ENCODE measurements at places on chromosomes 11 and 22.

DNA sequence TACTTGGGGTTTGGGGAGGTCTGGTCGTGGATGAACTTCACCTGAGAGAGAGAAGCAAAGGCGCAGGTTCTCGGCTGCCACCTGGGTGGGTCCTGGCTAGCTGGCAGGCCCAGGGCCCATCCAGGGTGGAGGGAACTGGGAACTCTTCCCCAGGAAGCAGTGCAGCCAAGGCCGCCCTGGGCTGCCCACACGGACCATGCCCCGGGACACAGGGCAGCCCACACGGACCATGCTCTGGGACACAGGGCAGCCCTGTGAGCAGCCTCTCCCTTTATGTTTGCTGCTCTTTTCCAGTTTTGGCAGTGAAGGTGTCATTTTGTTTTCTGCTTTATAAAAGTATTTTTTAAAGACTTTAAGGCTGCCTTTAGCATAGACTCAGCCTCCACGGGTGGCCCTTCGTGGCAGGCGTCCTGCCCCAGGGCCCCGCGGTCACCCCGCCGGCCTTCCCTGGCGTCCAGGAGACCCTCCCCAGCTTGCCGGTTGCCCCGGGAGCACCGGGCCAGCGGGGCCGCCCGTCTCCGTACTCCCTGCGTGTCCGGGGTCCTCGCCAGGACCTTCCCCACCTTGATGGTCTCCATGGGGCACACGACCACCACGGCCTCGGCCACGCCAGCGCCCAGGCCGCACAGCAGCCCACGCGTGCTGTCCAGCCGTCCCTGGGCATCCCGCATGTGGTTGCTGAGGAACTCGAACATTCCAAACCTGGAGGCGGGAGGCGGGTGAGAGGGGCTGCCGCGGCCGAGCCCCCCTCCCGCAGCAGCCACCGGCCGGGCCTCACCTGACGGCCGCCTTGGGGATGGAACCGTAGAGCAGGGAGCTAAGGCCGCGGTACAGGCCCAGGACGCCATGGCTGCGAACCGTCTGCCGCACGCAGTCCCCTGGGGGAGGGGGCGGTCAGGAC is 1.1 kb downstream of the SLC25A1 start:
- DNase-seq = no peak

- no peak for DNase-seq
Observed at GRCh38 chr22:37500745-37501609, 14.8 kb upstream of the MFNG start.

- no peak for DNase-seq
Observed at GRCh38 chr11:14373941-14374646, 15.1 kb upstream of the RRAS2 start.

DNA sequence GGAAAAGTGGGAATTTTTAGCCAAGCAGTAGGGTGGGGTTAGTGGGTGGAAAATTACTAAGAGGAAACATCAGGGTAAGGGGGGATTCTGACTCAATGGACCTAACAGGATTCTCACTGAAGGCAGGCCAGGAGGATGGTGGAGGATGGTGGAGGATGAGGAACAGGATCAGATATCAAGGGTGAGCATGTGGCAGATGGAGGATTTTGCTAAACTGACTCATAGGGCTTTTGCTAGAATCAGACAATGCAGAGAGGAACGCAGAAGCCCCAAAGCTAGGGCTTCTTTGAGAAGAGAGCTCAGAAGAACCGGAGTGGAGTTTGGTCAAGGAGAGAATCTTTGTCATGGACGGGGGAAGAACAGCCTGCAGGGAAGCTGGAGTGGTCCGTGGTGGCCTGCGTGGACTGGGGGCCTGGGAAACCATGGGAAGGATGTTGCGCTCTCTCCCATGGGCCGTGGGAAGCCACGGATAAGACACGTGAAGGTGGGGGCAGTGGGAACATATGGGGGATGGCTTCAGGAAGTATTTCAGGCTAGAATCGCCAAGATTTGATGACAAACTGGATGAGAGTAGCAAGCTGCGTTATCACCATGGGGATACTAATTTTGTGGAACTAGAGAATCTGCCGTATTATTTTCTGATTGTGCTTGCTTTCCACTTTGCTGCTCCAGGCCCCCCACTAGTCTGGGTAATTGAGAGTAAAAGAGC is 165.2 kb downstream of the LDLRAD3 start:
- DNase-seq = no peak

- no peak for DNase-seq
Observed at GRCh38 chr22:20526628-20527355, 19.4 kb downstream of the MED15 start.

- no peak for DNase-seq
Observed at GRCh38 chr22:45754822-45755221, 83.2 kb downstream of the ATXN10 start.

DNA sequence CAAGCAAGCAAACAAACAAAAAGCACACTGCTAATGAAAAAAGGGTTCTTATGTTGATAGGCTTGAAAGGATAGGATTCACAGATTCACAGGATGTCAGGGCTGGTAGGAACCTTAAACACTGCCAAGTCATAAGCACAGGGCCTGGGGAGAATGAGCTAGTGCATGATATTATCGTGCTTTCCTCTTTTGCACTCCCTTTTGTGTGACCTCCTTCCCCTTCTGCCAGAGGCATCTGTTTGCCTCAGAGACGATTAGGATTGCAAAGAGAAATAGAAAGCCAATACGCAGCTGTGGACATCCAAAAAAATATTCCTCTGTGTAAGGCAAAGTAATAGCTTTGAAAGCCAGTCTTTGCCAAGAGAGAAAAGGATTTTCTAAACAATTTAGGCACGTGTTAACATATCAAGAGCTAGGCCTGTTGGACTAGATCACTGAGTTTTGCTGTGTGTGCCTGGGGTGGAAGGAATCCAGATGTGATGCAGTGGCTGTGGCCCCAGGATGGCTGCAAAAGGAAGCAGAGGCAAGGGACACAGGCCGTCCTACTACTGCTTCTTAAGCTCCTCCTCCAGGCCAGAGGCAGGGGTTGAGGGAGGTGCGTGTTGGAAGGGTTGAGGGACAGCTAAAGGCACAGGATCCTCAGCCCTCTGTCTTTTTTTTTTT is 30.6 kb downstream of the MCHR1 start:
- DNase-seq = no peak

DNA sequence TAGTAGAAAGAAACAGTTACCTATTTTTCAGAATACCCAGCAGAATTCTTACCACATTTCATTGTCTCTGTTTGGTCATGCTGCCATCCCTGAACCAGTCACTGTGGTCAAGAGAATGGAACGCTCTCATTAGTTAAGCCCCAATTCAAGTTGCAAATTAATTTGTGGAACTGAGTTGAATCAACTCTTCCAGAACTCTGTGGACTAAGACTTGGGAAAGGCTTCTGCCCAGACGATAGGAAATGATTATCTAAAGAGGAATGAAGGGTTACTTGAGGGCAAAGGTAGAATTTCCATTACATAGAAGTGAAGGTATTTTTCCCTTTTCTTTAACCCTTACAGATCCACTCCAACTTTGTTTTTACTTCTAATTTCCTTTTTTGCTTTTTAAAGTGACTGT is 286.4 kb downstream of the DYNC2H1 start:
- no peak for DNase-seq

DNA sequence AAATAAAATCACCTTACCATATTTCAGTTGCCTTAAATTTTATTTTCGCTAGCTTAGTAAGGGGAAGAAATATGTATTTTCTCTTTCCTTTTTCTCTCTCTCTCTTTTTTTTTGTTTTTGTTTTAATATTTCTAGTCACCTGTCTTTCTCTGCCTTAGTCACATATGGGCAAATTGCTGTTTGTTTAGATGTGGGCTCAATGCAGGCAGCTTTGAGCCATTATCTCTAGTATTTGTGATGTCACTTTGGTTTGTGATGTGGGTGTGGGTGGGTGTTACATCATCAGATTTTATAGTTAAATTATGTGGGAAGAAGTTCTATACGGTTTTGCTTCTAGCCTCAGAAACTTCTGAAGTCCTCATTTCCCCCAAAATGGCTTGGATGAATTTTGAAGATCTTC is at the start of gene C22orf31:
C22orf31 (minus strand) TSS at position 59 of the 400 bp plus-strand sequence; CDS start at position 20, 39 bp downstream.
- DNase-seq = no peak

DNA sequence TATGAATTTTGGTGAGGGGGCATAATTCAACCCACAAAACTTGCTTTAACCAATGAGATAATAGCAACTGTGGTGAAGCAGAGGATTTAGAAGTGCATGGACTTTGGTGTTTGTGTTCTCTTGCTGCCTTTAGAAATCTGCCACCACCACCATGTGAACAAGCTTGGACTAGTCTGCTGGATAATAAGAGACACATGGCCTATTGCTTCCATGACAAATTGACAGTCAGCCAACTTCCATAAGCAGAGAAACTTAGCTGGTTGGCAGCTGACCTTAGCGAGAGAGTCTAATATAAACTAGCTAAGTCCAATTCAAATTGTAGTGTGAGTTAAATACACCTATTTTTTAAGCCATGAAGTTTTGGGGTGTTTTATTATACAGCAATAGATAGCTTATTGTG is 482.1 kb upstream of the ANO5 start:
- no peak for DNase-seq
